ENCODE measurements at places on chromosomes 2 and 18.

DNA sequence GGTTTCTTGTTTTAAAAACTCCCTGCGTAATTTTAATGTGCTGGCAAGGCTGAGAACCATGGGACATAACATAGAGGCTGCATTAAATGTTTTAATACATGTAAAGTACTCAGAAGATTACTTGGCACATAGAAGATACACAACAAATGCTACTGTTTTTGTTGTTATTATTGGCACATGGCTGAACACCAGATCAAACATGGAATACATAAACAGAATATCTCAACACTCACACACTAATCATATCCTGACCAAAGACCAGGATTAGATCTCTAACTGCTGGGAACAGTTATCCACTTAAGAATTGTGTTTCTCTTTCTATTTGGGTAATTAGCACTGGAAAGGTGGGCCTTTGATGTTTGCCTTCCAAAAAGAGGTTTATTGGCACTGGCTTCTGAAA, 69.3 kb downstream of the KCNE4 start:
- no peak for DNase-seq

GRCh38 chr2:96161898-96162297, 16.7 kb upstream of the DUSP2 start:
- no peak for DNase-seq

DNA sequence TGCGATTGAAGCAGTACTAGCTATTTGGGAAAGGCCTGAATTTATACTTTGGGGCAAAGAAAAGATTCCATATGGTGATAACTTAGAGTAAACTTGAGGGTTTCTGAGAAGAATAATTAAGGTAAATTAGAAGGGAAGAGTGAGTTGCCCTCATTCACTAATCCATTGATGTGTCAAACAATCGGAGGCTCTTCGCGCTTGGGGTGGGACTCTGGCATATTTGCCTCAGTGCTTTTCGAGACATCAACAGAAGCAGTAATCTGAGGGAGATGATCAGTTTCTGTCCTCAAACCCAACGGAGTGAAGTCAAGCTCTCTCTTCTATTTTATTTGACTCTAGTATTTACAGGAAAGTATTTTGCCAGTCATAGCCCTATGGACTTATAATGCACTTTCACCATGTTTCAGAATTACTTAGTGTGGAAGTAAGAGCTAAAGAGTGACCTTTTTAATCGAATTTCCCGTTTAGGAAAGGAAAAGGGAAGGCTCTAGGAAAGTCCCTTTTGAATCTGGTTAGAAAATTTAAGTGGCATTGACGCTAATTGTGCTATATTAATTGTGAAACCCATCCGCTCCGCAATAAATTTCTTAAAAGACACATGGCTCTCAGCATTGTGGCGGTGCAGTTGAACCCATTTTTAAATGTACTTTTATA, 1.3 kb downstream of the RAB10 start:
- DNase-seq = no peak

DNA sequence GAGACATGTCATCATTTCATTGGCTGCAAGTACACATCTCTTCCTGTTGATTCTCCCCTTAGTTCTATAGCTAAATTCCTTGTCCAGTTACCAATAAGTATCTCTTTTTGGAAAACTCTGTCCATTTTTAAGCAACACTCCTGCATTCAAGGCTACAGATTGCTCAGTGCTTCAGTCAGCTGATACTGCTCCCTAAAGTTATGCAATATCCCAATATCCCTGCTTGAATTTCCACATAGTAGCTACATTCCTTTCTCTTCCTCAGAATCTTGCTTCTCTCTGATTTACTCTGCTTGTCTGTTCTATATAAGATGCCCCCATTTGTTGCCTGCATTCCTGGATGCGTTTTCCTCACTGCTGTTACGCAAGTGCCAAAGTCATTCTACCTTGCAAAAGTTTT, 109.8 kb downstream of the PARD3B start:
- DNase-seq = no peak

GRCh38 chr2:109473616-109474318, 140.0 kb downstream of the SEPTIN10 start:
- no peak for DNase-seq

- DNase-seq = no peak
Observed at GRCh38 chr18:79629249-79629558, 50.4 kb upstream of the CTDP1 start.

DNA sequence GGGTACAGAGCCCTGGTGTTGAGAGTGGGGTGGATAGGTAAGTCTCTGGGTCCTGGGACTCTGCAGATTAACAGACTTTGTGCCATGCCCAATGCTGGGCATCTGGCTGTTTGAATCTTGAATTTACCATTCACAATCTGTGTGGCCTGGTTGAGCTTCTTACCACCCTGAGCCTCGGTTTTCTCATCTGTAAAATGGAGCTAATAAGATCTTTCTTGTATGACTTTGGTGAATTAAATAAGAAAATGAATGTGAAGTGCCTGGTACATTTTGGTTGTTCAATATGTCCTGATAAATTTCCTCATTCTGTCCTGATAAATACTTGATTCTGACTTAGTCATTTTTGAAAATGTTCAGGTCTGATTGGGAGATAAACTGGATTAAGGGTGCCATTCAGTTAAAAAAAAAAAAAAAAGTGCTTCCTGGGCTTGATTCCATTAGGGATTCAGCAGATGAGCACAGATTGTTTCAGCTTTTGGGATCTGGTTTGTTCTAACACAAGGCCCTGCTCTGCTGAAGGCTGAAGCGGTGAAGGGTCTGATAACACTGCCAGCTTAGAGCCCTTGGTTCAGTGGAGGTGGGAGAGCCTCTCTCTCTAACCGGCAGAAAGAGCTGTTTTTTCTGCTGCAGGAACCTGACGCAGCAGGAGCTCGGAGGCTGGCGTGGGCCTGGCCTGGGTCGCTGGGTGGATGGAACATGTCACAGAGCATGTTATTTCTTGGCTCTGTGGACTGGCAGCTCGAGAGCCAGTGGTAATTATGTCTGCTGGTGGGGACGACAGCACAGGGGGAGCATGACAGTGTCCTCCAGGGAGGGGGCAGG, 84.5 kb upstream of the MCFD2 start:
- no peak for DNase-seq

DNA sequence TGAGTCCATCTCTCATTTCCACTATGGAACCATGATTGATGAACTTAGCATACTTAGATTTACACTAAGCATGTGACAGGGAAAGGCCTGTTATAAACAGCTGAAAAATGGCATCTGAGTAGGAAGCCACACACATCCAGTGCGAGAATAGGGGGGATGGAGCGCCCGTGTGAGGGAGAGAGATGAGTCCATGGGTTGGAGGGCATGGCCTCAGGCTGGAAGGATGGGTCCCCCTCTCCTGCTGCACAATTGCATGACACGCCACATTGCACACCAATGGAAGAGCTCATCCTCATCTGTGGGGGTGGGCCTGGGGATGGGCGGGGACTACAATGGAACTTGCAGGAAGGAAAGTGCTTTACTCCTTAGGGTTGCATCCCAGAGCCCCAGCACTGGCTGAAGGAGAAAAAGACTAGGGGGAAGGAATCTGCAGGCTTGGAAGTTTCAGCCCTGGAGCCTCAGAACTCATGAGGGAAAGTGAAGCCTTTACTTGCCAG, 46.4 kb upstream of the CXCR4 start:
- no peak for DNase-seq

- DNase-seq = no peak
Observed at GRCh38 chr18:79422022-79422782, 26.5 kb downstream of the NFATC1 start.

- DNase-seq = no peak
Observed at GRCh38 chr2:69099541-69099940, 86.6 kb downstream of the ANTXR1 start.

GRCh38 chr2:68225119-68225632, 27.2 kb downstream of the PPP3R1 start:
- DNase-seq = no peak

DNA sequence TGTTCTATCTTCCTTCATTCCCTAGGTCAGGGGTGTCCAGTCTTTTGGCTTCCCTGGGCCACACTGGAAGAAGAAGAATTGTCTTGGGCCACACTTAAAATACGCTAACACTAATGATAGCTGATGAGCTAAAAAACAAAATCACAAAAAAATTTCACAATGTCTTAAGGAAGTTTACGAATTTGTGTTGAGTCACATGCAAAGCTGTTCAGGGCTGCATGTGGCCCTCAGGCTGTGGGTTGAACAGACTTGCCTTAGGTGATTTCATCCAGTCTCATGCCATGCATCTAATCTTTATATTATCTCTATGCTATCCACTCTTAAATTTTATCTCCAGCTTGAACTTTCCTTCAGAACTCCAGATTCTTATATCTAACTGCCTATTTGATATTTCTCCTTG, 80.1 kb downstream of the CCDC85A start:
- DNase-seq = no peak

DNA sequence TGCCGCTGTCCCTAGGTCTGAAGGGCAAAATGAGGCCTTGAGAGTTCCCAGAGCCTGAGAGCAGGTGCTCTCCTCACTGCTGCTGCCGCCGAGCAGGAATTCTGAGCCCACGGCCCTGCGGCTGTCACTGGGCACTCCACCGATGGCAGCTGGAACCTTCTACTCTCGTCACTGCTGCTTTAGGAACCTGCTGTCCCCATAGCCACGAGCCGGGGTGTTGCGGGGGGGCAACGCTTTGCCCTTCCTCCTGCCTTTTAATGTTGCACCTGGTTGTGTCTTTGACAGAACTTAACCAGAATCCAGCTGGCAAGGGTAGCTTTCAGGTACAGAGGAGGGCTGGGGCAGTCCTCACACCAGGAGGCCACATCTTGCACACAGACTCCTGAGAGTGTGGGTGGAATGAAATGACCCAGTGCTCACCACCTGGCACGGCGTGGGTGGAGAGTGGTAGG, 32.3 kb downstream of the NCK2 start:
- peak; percentile 36 for DNase-seq

GRCh38 chr2:128250229-128251025, 68.2 kb downstream of the HS6ST1 start:
- DNase-seq = no peak

DNA sequence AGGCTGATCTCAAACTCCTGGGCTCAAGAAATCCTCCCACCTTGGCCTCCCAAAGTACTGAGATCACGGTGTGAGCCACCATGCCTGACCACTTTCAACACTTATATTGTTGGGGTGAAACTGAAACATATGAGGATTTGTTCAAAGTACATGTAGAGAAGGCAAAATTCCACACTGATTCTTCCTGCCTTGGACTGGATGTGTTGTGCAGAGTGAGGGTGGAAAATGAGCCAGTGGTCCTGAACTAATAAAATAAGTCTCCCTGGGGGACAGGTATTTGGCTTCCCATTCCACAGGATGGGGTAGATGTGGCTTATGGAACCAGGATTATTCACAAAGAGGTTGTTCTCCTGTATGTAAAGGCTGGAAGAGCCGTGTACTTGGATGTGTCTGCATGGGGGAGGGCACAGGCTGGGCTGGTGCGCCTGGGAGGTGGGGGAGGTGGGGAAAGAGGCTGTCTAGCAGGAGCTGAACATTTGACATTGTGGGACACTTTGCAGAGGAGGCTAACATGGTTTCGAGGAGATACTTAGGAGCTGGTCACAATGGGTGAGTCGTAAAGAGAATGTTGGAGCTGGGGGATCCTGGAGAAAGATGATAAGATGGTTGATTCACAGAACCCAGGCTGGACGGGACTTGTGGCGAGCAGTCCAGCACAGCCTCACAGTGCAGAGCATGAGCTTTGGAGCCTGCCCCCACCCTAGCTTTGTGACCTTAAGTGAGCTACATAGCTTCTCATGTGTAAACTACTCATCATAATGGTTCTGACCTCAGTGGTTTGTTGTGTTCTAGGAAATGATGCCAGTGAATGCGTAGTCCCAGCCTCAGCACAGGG, at the start of gene TXNDC2:
TXNDC2 (plus strand) TSS at position 804 of the 835 bp plus-strand sequence. CDS start 708 bp downstream, outside the sequence.
- DNase-seq = no peak

Measured in stimulated activated CD8-positive, alpha-beta memory T cell treated with anti-CD3 and anti-CD28 coated beads, Interleukin-4, amount 100 ng/mL, for 48 hours (primary cell).